AG10803 (cell line): ENCODE measurements at places on chromosomes 2 and 18.

- peak; percentile 75 for DNase-seq
Measured at GRCh38 chr2:28465148-28465885, 30.5 kb upstream of the PLB1 start.

DNA sequence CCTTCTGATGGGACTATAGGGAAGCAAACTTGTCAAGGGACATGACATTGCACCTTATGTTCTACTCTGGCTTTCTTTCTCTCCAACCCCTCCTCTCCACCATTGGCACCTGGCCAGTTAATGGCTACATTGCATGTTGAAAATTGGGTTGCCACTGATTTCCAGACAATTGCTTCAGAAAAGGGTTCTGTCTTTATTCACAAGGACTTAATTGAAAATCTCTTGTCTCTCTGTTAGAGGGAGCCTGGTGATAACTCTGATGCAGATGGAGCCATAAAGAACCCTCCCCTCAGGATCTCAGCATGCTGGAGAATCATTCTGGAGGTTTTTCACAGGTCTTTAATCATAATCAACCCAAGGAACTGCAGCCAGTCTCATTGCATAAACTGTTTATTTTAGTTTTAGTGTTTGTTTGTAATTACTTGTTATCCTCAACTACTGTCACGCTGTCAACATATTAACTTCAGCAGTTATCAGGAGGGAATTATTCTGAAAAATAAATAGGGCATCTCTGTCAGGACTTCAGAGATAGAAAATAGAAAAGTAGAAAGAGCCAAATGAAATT is 316.8 kb downstream of the RIT2 start:
- no peak for DNase-seq

GRCh38 chr2:132372276-132372675 is 44.3 kb upstream of the GPR39 start:
- no peak for DNase-seq

DNA sequence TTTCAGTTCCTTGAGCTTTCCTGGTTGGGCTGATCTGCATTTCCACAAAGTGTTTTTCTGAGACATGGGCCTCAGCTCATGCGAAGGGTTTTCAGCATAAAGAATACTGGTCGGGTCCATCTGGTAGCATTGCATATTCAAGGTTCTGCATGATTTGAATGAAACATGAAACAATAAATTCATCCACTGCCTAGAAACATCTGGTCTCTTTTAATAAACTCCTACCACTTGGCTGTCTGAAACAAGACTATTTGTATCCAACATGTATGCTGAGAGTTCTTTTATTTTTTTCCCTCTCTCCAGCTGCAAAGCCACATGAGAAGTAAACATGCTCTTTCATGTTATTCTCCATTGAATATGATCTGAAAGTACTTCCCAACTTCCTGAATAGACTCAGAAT is 314.9 kb upstream of the SOX11 start:
- no peak for DNase-seq

GRCh38 chr2:198706476-198707082 is 751.2 kb downstream of the SATB2 start:
- no peak for DNase-seq

DNA sequence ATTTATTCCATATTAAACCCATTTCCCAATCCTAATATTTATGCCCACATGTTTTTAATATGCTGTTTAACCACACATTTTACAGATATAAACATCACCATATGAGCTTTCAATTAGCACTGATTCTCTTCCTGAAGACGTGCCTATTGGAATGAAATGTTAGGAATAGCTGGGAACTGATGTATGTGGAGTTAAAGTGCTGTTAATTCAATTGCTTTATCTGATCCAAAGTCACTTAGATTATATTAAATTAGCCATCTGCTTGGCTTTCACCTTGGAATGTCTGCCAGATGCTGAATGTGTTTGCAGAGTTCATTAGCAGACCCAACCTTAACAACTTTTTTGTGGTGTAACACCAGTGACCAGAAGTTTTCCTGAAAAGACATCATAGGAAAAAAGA is 942.9 kb upstream of the KLHL29 start:
- DNase-seq = no peak

DNA sequence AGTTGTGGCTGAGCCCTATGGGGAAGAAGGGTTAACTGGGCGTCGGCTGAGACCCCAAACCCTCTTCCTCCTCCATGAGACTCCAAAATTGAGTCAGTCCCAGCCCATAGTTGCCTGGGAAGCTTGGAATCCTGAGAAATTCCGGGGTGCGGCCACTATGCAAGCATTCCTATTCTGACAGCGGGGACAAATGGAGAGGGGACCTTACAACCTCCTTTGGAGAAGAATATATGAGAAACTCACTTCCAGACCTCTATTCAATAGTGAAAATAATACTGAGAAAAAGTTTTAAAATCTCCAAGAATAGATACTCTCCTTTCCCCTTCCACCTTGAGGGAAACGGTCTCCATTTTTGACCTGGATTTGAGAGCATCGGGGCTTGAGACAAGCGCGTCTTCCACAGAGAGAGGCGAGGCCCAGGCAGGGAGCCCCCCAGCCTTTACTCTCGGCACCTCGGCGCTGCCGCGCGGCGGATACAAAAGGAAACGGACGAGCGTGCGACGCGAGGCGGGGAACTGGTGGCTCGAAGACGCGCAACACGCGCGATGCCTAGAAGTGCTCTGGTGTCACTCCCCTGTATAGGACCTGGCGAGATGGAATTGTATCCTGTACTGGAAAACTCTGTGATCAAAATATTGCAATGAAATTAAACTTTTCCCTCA is 11.1 kb downstream of the NR4A2 start:
- no peak for DNase-seq

- DNase-seq = no peak
Measured at GRCh38 chr2:186101616-186102015, 363.0 kb downstream of the FSIP2 start.

- no peak for DNase-seq
Measured at GRCh38 chr2:101153077-101153707, 2.0 kb upstream of the TBC1D8 start.
